ENCODE measurements at places on chromosomes 2 and 18.

DNA sequence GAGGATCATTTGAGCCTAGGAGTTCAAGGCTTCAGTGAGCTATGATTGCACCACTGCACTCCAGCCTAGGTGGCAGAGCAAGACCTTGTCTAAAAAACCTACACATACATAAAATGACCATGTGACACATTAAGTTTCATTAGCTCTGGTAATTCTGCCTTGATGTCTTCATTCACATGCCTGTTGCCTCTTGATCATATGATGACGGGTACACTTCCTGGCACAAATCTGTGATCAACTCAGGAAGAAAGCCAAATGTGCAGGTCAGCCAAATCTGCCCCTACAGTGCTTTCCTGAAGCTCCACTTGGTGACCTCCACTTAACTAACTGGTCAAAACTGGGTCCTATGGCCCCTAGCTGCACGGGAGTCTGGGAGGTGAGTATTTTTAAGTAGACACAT lies 54.4 kb upstream of the B3GNT7 start:
- no peak for DNase-seq

DNA sequence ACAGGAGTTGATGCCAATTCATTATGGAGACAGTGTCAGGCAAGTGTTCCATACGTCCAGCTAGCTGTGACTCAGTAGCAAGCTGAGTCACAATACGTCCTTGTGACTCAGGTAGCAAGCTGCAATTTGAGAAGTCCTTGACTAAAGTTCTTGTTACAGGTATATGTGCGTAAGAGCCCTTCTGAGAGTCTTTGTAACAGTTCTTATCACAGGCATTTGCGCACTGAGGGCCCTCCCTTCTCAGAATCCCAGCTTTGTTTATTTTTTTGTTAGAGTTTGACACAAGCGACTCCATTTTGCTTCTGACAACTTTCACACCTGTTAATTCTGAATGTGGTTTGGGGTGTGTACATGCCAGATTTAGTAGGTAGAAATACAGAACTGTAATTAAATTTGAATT lies 20.1 kb upstream of the ACMSD start:
- no peak for DNase-seq

DNA sequence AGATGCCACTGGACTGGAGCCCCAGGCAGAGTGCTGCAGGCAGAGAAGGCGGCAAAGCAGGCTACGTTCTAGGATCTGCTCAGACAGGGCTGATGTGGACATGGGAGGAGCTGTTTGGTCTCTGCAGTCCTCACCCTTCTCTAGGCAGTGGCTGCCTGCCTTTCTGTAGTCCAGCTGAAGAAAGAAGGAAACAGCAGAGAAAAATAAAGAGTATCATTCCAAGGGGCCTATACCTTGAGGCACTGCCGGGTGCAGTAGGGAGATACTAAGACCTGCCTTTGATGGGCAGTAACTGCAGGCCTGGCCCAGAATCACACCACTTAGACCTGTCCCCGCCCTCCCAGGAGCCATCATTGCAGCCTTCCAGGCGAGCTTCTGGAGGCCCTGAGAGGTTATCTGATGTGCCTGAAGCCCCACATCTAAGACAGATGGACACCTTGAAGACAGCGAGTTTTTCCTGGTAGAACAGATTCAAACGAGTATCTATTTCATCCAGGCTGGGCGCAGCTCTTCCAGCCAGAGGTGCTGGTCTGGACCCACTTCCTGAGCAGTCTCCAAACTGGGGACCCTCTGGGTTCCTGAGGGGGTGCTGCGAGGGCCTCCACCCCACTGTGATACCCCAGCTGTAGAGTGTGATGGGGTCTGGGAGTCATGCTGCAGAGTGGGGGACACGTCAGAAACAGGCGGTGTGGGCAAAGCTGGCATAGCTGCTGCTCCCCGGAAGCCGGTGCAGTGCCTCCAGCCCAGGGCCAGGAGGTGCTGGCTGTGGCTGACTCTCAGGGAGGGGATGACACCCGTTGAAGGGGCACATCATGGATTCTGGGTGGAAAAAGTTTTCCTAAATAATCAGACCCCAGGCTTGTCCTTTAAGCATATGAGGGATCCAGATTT lies 87.3 kb upstream of the OTOS start:
- DNase-seq: no peak

DNA sequence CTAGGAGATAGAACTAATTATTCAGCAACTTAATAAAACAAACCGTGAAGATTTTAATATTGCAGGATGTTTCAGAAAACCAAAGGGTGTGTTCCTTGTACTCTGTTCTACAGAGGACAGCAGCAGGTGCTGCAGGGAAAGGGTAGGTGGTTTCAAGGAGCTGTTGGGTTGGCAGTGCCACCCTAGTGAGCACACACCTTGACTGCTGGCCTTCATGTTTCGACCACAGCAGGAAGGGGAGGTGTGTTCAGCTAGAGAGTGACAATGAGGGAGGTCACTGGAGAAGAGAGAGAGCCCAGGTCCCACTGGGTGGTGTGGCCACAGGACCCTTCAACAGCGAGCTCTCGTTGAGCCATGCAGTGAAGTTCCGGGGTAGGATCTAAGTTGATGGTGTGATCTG lies 98.6 kb downstream of the ZNF236 start:
- no peak for DNase-seq

DNA sequence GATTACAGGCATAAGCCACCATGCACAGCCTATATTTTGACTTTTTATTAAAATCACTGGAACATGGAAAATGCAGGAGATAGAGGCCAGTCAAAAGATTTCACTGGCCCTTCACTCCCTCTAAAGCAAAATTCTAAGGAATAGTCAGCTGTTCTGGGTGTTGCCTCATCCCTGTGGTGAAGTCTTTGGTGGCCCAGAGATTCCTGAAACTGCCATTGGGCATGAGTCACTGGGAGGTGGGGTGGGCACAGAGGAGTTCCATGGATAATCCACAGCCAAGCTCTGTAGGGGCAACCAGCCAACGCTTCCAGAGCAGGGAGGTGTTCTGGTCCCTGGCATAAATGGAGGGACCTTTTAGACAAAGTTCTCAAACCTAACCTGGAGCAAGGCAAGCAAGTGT lies 89.7 kb upstream of the TTC39C start:
- DNase-seq: no peak

DNA sequence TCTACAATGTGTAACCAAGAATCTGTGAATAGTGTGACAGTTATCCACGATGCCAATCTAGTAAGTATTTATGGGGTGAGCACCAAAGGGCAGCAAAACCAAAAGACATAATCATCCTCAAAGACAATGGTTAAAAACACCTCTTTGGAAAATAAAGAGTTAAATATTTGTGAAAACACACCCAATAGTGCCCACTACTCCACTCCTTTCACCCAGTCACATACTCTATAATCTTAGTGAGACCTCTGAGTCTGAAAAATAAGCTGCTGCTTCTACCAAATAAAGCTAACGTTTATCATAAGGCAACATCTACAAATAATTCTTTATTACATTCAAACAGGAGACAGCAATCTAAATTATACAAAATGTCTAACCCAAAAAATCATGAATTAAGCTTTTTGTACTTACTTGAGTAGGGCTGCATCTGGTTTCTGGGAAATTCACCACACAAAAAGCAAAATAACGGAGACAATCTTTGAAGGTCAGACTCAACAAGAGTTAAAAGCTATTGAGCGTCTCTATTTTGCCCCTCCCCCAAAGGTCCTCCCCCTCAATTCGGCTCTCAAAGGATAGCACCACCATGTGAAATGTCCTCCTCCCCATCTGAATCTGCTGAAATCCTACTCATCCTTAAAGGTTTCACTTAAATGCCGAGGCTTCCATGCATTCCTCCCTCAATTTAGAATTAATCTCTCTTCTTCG lies 2.0 kb downstream of the RAPH1 start:
- no peak for DNase-seq

DNA sequence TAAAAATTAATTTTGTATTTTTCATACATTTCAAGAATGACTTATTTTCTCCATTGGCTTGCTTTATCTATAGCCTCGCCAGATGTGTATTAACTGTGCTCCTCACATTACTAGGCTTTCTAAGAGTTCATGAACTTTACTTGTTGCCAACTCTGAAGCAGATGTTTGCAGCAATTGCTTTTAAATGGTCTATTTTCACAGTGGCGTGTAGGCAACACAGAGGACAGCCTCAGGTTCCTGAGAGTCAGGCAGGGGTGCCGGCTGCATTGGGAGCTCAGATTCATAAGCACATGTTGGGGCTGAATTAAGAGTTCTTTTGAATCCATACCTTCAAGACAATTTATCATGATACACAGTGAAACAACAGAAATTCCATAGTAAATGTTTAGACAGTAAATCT lies 179.2 kb upstream of the PXDN start:
- DNase-seq: no peak

GRCh38 chr18:7523772-7524171 lies 43.3 kb upstream of the PTPRM start:
- no peak for DNase-seq

DNA sequence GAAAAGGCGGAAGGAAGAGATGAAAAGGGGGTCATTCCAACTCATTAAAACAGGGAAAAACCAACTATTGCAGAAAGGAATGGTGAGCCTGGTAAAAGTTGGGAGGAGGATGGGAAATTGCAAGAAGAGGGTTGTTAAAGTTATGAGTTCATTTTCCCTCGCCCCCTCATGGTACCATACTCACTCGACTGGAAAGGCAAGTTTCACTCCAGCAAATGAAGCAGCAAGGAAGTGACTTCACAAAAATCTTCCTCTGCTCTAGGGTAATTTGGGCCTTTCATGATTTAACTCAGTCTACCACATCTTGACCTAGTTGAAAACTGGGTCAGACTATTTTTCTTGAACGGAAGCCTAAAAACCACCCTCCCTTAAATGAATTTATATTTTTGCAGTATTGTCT lies 22.8 kb upstream of the DAW1 start:
- no peak for DNase-seq

- DNase-seq: no peak
Measured at GRCh38 chr2:14634489-14635390, 2.2 kb downstream of the LRATD1 start.

DNA sequence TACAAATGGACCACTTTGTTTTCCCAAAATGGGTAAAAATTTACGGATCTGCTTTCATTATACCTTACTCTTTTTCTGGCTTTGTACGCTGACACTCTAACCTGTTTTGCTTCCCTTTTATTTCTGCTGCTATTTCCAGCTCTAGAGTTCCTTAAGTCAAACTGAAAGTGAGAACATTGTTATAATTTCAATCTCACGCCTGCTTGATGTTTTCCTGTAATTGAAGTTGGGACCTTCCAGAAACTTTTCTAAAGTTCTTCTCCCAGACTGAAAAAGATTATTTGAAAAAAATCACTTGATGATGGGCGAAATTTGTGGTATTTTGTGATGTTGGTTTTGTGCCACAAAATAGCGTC lies 1.8 kb downstream of the GLS start:
- DNase-seq: no peak

Measured in T follicular helper cell (primary cell).